ENCODE measurements at places on chromosomes 12 and 14.

DNA sequence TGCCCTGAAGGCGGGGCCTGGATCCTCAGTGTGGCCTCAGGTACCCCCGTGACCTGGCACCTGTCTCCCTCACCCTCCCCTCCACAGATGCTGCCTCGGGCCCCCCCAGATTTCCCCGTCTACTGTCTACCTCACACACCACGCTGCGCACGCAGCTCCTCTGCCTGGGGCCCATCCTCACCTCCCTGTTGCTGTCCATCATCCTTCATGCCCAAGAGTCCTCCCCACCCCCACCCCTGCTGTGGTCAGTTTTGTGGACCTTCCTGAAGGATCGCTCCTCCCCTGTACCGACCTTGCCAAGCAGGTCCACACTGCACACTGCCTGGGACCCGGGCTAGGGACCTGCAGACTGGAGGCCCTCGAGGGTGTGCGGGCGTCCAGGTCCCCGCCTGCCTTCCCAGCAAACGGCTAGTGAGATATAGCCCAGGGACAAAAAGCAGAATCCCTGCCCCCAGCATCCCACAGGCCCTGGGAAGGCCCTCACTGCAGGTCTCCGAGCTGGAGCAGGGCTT lies 197.4 kb upstream of the DIO3 start:
- DNase-seq = no peak

DNA sequence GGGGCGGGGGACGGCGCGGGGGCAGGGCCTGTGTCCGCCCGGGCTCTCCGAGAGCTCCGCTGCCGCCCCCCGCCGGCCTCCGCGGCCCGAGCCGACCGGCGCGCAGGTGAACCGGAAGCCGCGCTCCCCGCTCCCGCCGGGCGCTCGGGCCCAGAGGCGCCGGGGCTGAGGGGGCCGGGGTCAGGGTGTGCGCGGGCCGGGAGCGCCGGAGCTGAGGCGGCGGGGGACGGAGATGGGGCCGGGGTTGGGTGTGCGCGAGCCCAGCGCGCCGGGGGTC lies 431 bp downstream of the HIP1R start:
- DNase-seq = no peak

- DNase-seq = peak; percentile 57
Observed at GRCh38 chr12:50825372-50825838, 17.3 kb upstream of the TMPRSS12 start.

GRCh38 chr12:114658002-114658441 lies 26.0 kb downstream of the TBX3 start:
- no peak for DNase-seq

DNA sequence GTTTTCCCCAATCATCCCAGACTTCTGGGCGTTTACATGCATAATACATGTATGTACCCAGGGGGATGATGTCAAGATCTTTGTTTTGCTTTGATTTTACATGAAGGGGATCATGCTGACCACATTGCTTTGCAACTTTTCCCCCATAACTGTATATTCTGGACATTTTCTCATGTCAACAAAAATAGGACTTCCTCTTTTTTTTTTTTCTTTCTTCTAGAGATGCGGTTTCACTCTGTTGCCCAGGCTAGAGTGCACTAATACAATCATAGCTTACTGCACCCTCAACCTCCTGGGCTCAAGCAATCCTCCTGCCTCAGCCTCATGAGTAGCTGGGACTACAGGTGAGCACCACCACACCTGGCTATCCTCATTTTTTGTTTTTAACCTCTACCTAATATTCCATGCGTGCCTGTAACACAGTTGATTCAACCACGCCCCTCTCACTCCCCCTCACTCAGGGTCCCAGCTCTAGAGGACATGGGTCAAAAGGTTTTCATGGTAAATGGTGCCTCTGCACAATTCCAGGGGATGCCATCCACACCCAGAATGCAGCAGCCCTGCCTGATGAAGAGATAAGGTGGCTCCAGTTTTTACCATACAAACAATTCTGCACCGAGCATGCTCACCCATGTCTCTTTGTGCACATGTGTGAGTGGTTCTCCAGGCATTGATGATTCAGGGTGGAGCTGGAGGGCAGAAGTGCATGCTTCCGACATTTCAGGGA lies 32.0 kb upstream of the CIPC start:
- no peak for DNase-seq

DNA sequence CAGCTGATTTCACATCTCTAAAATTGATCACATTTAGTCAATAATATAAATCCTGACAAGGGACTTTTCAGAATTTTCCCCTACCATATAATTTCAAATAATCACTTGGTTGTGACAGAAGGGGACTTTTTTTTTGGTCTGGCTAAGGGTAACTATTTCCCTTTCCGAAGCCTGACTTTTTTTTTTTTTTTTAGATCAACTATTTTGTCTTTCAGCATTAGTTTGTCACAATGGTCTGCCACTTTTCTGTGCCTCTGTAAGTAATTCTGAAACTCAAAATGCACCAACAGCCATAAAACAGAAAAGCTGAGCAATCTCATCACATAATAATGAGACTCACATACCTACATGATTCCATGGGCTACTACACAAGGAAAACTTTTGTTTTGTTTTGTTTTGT lies 266.4 kb downstream of the SSPN start:
- no peak for DNase-seq

DNA sequence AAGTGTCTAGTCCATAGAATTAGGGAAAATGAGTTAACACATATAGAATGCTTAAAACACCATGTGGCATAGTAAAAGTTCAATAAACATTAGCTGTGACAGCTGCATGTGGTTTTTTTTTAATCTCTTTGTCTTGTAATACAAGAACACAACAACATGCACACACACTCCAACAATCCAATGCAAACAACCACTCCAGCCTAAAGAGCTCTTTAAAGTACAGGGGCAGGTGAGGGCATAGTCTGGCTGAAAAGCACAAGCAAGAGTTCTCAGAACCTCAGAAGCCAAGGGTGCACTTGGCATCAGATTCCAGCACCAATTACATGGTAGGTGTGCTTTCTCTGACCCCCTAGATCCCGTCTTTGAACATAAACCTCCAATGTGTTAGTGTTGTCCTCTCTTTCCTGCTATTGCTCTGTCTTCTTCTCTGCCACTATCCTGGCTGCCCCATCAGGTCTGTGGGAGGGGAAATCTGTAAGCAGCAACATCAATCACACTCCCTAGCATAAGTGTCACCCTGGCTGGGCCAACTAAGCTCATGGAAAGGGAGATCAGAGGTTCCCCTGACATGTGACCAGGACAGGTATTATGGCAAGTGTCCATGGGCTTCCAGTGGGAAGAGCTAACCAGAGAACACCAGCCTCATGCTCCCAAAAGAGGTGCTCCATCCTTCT lies 91.0 kb downstream of the SLC8A3 start:
- DNase-seq = no peak

GRCh38 chr12:110756611-110757010 lies 13.9 kb upstream of the PPP1CC start:
- no peak for DNase-seq

DNA sequence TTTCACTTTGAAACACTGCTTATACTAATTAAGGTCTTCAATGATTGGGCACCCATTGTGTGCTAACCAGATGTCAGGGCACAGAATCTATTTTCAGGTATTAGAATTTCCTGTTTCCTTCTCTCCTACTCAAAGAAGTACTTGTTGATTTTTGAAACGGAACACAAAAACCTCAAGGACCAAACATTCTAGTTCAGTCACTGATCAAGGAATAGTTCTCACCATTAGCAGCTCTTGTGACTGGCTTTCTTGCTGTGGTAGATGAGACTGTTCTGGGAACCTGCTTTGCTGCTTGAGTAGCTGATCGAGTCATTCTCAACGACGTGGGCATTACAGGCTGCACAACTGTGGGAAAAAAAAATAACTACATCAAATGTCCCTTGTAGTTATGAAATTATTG lies 11.0 kb downstream of the DLGAP5 start:
- DNase-seq = no peak

DNA sequence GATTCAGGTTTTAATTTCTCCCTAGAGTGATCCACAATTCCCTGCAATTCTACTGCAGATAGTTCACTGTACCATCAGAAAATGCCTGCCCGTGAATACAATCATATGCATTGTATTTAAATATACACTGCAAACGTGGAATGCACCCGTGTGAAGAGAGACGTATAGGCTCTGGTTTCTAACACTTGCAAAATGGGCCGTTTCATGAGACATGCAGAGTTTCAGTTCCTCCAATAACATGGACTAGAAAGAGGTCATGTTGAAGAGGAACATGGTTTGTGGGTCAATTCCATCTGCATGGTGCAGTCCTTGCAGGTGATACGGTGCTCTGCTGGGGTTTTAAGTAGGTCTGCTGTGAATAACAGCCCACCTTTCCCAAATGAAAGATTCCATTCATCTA lies 373.3 kb downstream of the TMEM132D start:
- DNase-seq = no peak

- no peak for DNase-seq
Observed at GRCh38 chr14:91256661-91257060, 12.2 kb upstream of the GPR68 start.

DNA sequence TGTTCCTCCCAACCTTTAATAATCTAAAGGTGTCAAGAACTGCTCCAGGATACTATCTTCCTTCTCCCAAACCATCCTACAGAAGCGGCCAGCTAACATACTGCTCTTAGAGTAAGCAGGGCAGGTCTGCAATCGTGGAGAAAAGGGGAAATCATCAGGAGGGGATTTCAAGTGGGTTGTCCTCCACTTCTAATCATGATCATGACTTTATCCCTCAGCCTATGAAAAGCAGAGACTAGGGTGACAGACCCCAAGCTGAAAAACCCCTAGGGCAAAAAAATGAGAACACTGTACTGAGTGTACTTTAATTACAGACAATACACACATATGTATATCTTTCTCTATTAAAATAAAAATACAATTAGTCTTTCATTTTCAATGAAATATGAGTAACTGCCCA lies 13.9 kb downstream of the DUSP16 start:
- DNase-seq = no peak

GRCh38 chr12:112711507-112711906 lies 80.0 kb upstream of the RPH3A start:
- no peak for DNase-seq

GRCh38 chr12:19894803-19895202 lies 455.5 kb downstream of the AEBP2 start:
- DNase-seq = no peak

DNA sequence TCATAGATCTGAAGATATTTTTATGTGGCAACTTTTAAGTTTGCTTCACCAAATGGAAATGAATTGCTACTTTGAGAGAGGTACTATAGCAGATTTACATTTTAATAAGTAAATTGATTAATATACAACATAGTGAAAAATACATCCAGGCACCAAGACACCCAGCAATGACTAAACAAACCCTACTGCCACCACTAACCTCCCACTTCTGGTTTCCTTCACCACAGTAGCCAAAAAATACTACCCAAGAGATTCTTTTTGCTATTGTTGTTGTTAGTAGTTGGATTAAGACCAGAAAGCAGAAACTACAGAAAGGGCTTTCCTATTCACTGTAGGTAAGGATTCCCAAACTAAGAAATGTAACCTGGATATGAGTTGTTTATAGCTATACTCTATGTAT lies 54.1 kb downstream of the COCH start:
- peak; percentile 7 for DNase-seq

DNA sequence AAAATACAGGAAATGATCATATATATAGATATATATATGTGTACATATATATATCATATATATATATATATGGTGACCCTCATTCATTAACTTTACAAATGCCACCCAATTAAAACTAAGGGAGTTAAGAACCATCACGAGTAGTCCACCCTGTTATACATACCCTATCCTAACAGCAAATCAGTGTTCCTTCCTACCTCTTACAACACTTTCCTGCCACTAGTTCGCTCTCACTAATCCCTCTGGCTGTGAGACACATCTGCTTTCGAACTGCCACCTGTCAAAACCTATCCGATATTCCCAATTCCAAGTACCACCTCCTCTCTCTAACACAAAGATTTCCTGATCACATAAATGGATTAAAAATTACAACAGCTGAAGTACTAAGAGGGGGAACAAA lies 100.5 kb downstream of the EEA1 start:
- no peak for DNase-seq

DNA sequence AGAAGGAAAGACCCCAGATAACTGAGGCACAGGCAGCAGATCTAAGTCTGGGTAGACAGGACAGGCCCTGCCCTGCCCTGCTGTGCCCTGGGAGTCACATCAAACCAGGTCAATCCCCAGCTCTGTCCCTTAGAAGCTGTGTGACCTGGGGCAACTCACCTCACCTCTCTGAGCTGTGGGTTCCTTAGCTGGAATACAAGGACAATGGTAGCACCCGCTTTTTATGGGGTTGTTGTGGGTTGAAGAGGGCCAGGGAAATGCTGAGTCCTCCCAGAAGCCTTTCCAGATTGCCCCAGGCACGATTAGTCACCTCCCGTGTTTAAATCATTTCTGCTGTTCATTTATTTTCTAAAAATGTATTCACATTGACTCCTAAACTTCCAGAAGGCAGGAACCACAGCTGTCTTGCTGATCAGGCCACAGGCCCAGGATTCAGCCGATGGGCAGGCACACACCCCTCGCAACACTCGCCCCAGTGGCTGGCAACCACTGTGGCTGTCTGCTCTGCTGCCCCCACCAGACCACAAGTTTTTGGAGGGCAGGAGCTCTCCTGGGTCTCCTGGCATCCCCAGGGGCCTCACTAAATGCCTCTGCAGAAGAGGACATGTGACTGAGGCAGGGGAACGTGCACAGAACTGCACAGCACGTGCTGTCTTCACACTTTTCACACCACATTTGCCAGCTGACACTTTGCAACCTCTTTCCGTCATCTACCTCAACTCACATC lies 3.0 kb downstream of the SELPLG start:
- DNase-seq = peak; percentile 78

GRCh38 chr12:104551313-104551931 lies 94.7 kb downstream of the CHST11 start:
- no peak for DNase-seq

DNA sequence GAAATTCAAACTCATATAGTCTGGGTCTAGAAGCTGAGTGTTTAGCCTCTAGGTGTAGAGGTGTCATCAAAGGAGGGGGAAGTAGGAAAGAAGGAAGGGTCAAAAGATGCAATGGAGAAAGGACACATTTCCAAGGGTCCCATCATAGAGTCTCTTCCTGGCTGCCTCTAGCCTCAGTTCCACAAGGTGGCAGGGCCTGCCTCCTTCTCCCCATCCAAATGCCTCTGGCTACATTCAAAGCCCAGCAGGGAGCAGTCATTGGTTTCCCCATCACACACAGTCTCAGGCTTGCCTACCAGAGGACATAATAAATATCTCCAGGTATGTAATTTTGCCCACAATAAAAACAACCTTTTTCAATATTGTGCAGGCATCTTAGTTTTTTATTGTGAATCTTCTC lies 2.1 kb upstream of the CCT2 start:
- no peak for DNase-seq

- DNase-seq = no peak
Observed at GRCh38 chr12:86134561-86134960, 121.6 kb downstream of the MGAT4C start.

DNA sequence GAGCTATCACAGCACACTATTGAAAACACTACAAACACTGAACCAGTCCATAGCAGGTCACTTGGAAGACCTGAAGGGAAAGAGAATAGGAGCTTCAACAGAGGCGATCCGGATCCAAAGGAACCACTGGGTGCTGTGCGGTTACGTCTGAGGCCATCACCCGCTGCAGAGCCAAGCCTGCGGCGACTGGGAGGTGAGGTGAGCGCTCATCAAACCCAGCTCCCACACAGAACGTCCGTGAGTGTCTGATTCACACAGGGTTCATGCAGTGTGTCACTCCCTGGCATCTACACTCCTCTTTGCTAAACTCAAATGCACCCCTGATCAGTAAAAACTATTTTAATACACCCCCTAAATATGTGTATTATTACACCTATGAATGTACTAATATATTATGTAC lies 64.1 kb downstream of the TMEM132D start:
- no peak for DNase-seq

- no peak for DNase-seq
Observed at GRCh38 chr12:64883264-64884163, 59.1 kb downstream of the TBC1D30 start.

GRCh38 chr14:82778601-82779000 lies 1244.9 kb upstream of the SEL1L start:
- DNase-seq = no peak
